Cerebellar cortex (tissue), 1 donor: ENCODE measurements at places on chromosomes 4 and X.
A peak's percentile ranks its signal among the peaks of the same experiment; 100 is the strongest.

DNA sequence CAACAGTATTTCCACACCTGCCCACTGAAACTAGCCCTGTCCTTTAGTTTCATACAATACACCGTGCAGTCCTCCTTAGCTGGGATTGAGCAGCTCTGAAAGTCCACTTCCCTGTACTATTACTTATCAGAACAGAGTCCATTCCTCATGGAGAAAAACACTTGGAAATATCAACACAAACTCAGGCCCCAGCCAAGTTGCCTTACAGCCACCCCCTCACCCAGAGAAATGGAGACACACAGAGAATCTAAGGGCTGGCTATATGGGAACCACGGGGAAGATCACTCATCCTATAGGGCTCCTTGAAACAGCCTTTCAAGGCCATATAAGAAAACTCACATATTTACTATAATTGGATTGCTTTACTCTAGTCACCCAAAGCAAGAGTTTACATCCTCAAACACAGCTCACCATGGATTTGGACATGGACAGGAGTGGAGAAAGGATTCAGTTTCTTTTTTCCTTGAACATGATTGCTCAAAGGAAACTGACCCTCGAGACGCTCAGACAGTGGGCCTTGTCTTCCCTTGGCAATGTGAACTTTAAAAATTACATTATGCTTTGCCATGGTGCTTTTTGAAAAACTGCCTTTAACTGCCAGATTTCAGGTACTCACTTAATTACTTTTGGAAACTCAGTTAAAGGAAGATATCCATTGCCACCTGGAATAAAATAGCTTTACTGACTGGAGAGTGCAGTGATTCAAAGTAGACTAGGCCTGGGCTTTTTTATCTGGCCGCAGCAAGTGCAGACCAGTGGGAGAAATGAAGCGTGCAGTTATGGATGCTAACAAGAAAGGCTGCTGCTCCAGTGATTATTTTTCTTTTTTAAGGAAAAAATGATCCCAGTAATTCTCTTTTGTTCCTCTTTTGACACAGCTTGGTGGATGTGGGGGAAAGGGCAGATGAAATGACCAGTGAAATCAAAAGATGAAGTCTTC is 1.6 kb downstream of the SCARB2 start:
- no peak for DNase-seq

GRCh38 chr4:93748373-93749291 is 79.9 kb upstream of the ATOH1 start:
- DNase-seq, result no peak

DNA sequence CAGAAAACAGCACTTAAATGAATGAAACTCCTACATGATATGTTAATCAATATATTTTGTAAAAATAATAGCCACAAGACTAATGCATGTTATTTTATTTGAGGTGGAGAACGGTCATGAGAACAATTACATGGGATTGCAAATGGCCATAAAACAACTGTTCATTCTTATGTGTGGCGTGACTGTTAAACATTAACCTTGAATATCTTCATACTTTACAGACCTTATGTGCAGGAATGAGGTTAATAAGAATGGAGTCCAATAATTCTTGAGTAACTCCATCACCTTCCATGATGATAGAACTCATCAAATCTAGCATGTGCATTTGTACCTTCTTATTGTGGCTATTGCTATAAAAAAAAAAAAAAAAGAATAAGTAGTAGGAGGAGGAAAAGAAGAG is 55.3 kb downstream of the PDS5A start:
- no peak for DNase-seq

GRCh38 chr4:106063009-106063408 is 167.7 kb downstream of the NPNT start:
- no peak for DNase-seq

- no peak for DNase-seq
These were observed 3.9 kb downstream of the FBXO8 start for GRCh38 chr4:174279433-174280155.

DNA sequence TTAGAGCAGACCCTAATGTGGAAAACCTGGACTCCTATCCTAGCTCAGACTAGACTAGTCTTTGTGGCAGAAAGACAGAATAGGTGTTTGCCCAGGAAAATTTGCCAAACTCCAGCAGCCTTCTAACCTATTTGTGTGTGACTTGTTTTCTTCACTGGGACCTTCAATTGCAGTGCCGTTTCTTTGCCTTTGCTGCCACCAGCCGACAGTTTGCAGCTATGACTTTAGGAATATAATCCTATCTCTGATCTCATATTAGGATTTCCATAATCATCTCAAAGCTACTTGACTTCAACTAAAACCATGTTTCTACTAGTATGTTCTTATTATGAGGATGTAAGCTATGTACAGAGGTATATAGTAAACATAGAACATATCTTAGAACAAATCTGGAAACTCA is 60.2 kb upstream of the PGAM4 start:
- DNase-seq, result peak; percentile 53

DNA sequence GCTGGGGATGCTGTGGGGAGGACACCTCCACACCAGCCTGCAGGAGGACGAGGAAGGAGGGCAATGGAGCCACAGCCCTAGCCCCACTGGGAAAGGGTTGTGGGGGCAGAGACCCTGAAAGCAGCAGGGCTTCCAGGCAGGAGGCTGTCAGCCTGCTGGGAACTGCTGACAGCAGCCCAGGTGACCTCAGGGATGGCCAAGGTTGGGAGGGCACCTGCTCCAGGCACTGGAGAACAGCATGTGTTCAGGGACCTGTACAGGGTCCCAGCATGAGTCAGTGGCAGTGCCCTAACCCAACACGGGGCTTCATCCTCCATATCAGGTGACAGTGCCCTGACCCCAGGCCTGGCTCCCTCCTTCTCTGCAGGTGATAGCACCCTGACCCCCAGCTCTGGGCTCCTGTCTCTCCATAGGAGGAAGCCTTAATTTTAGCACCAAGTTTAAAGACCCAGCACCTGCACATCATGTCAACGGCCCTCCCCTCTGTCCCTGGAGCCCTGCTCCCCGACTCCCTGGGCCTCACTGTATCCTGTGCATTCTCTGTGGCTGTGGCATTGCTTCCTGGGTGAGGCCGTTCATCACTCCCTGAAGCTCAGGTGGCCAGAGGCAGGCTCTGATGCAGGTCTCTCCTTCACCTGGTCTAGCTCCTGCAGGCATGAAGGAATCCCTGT is 66.3 kb downstream of the CRMP1 start:
- no peak for DNase-seq

DNA sequence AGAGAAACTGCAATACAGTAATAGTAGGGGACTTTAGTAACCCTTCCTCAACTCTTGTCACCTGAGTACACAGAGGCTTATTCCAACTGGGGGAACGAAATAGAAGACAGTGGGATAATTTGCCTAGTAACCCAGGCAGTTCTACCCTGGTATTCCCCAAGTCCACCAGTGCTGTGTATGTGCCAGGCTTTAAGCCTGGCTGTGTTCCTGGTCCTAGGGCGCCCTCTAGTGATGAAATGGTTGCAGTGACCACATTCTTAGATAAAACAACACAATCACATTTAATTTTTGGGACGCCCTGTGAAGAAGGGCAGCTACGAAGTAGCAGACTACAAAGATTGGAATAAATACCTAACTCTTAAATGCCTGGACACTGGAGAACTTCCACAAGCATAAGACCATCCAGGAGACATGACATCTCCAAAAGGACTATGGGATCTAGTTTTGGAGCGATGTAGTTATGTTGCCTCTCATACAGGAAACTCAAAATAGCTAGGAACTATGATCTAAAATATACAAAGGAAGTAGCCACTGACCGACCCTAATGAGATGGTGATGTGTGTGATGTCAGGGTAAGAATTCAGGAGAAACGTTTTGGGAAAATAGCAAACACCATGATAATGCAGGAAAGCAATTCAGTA is 288.5 kb upstream of the ZCCHC13 start:
- peak; percentile 67 for DNase-seq

DNA sequence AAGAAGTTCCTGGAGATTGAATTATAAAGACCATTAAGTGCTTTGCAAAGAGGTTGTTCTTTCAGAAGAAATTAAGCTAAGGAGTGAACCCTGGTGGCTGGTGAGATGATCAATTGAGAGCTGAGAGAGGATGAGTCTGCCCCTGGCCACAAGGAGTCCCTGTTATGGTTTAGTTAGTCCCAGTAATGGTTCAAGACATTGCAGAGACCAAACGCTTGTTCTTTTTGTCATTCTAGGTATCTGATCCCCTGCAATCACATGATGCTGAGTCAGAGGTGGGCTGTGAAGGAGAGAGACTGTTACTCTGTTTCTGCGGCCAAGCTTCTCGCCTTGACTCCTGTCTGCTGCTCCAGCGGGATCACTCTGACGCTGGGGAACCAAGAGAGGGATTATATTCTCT is 114.5 kb downstream of the GATB start:
- DNase-seq, result no peak

DNA sequence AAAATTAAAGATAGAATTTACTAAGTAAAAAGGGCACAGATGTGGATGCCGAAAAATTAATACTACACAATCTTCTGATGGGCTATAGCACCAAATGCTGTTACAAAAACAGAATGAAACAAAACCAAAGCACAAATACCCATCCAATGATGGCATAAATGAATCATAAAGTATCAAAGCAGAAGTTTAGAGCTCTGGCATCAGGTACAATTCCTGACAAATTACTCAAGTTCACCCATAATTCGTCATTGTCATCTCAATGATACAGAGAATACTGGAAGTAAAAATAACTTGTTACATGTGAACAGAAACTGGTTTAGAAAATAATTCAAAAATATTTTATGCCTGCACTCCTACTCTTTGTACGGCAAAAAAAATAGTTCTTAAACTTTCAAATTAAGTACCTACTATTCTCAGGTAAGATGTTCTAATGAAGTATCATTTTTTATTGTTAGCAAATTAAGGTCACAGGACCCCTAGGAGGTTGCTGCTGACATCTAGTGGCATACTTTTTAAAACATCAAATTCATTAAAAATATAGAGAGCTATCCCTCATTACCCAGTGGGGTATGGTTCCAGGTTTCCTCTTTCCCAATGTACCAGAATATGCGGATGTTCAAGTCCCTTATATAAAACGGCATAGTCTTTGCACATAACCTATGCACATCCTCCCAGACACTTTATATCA is 126.1 kb downstream of the INPP4B start:
- DNase-seq, result no peak

DNA sequence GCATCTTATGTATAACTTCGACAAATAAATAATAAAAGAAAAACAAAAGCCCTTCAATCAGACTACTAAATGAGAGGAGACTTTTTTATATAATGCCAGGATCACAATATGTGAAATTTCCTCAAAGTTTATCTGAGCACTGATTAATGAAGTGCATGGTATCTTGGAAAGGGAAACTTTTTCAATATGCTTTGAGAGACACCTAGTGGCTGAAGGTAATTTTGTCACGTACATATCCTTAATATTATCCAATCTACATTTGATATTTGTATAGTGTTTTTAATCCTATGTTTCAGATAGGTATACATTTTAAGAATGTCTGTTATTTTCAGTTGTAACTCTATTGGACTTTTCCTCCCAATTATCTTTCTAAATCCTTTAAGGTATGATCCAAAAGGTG is 146.8 kb downstream of the KLHL4 start:
- peak; percentile 0 for DNase-seq

DNA sequence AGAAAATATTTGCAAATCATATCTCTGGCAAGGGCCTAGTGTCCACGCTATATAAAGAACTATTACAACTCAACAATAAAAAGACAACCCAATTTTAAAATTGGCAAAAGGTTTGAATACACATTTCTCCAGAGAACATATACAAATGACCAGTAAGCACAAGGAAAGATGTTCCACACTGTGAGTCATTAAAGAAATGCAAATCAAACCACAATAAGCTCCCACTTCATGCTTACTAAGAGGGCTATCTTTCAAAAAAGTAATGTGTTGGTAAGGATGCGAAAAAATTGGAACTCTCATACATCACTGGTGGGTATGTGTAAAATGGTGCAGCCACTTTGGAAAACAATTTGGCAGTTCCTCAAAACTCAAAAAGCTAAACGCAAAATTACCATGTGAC is 884.0 kb upstream of the INTU start:
- DNase-seq, result no peak

GRCh38 chrX:133413218-133413925 is 1.9 kb downstream of the GPC4 start:
- DNase-seq, result no peak

GRCh38 chr4:24245491-24245820 is 338.9 kb downstream of the DHX15 start:
- no peak for DNase-seq

DNA sequence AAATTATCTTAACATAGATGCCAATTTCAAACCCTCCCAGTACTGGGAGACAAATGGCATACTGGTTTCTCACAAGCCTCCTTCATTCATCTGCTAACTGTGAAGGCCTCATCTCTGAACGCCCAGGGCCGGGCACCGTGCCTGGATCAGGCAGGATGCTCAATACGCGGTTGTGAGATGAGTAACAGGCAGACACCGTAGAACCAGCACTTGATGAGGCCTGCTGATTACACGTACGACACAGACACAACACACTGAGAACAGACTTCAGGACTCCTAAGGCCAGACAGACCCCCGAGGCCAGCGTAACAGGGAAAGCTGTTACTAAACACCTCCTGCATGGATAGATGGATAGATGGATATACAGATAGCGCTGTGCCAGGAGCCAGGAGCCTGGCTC is 154.6 kb downstream of the AFAP1 start:
- DNase-seq, result no peak

GRCh38 chrX:41695426-41695825 is 6.7 kb downstream of the GPR34 start:
- no peak for DNase-seq

DNA sequence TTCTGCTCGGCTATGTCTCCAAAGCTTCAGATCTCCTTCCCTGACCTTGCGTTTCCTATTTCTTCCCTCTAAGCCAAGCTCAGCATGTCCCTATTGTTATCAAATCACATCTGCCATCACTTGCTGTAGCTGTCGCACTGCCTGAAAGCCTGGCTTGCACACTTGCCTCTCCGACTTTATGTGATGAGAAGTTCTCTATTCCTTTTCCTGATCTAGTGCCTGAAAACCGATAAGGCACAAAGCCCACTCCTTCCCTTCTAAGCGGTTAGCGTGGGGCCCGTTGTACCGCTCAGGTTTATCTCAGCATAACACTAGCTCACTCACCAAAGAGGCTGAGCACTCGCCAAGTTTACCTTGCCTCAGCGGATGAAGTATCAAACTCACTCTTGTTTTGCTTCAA is 816 bp downstream of the NMU start:
- DNase-seq, result no peak

DNA sequence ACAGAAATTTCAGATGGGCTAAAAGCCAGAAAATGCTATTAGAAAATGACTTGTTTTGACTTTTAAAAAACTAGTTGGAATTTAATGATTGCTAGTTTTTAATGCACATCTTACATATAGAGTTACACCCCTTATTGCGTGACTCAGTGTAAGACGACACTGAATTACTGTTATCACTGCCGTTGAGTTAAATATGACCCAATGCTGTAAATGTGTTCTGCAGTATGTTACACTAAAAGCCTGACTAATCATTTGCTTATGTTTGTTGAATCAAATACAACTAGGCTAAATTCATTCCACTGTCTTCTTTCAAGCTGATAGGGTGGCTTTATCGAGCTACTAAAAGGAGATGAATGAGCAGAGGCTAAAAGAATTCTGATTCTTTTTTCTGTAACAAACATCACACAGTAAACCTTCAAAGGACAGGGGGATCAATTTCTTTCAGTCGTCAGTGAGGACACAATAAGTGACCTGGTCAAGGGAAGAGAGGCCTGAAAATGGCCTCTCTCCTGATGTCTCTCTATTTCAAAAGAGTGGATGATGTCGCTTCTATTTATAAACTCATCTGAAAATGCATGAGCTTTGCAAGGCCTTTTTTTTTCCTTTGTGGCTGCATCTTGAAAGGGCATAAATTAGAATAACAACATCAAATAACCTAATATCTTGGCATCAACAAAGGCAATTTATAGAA is 142.2 kb upstream of the KCNIP4 start:
- DNase-seq, result peak; percentile 36
